ENCODE measurements at places on chromosomes 6 and 20. TPM values are rescaled to one million over a fixed set of nuclear protein-coding genes. Genes with fewer than 3 reads are reported as not detected.

GRCh38 chr6:34973547-34974248 is 84.6 kb downstream of the ANKS1A start:
- DNase-seq, result no peak

- no peak for DNase-seq
Measured at GRCh38 chr6:152298055-152298647, 339.0 kb downstream of the SYNE1 start.

Gene PSORS1C2
- not detected for total RNA-seq

Gene WDR46
- 184 TPM for total RNA-seq

GRCh38 chr6:130306377-130306776 is 59.4 kb upstream of the TMEM200A start:
- peak; percentile 47 for DNase-seq

Gene CLDN20
- total RNA-seq, result not detected

DNA sequence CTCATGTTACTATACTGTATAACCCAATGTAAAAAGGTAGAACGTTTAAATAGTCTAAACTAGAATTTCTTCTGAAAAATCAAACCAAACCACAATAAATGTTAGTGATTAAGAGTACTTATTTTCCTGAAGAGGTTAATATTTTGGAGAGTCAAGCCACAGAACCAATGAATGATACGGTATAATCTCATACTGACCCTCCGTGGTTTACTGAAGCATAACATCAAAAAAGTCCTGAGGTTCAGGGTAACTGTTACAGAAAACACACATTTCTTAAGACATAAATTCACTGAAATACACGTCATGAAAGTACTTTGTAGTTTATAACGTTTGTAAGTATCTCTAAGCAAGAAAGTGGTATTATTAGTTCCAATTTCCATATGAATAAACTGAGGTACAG is 28.9 kb downstream of the ESF1 start:
- DNase-seq, result no peak

DNA sequence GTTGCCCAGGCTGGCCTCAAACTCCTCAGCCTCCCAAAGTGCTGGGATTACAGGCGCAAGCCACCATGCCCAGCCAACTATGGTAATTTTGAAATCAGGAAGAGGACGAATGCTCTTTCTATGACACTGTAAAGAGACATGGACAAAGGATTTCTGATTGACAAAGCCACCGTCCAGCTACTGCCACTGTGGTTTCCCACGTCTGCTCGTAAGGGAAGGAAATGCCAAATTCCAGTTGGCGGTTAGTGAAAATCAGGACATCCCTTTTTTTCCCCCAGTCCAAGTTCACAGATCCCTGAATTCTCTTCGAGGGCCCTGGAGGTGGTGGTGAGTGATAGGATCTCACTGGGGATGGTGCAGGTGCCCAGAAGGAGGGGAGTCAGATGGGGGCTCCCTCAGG is 31.2 kb downstream of the SNAI1 start:
- no peak for DNase-seq

GRCh38 chr6:127634178-127634577 is 57.2 kb downstream of the C6orf58 start:
- DNase-seq, result no peak

- DNase-seq, result peak; percentile 90
Measured at GRCh38 chr6:145735356-145736165, at the start of gene EPM2A. Gene EPM2A (minus strand): TSS chr6:145735520. CDS start chr6:145735498, 22 bp downstream.

Gene HRH3
- not detected for total RNA-seq

GRCh38 chr6:125932451-125932795 is 24.1 kb upstream of the HINT3 start:
- no peak for DNase-seq

- DNase-seq, result no peak
Measured at GRCh38 chr6:148053209-148053608, 289.4 kb upstream of the SASH1 start.

- no peak for DNase-seq
Measured at GRCh38 chr6:8064638-8065518, 689 bp upstream of the BLOC1S5 start.

GRCh38 chr6:29831776-29832175 is 4.2 kb downstream of the HLA-G start:
- no peak for DNase-seq

Gene ADAT2
- total RNA-seq, result 2.7 TPM

DNA sequence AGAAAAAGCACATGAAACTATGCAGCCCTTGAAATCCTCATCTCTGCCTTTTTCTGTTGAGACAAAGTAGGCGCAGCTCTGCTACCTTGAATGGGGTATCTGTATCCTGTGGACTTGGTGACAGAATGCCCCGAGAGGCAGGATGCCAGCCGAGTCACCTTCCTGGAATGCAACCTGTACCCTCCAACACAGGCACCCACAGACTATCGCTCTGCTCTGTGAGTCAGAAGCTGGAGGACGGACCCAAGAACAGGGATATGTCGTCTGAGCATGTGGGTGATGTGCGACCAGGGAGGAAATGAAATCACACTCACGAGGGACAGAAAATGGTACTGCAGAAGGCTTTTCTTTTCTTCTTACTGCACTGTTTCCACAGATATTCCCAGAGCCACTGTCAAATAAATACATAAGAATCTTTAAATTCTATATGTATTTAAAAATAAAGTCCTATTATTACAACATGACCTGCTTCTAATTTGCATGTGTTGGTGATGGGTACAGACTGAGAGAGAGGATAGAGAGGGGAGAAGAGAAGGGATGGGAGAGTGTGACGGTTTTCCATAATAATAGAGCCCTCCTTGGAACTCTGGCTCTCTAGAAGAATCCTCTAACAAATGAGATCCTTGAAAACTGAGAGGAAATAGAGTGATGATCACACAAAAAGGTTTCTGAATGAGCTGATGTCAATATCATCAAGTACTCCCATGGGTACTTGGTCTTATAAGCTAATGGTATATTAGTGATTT is 308.1 kb downstream of the FOXC1 start:
- peak; percentile 100 for DNase-seq

All from M059J (cell line).